AG08395 (cell line): ENCODE measurements at places on chromosomes 6 and 20.

- DNase-seq: no peak
These were observed 116.6 kb upstream of the CST7 start for GRCh38 chr20:24832518-24832917.

DNA sequence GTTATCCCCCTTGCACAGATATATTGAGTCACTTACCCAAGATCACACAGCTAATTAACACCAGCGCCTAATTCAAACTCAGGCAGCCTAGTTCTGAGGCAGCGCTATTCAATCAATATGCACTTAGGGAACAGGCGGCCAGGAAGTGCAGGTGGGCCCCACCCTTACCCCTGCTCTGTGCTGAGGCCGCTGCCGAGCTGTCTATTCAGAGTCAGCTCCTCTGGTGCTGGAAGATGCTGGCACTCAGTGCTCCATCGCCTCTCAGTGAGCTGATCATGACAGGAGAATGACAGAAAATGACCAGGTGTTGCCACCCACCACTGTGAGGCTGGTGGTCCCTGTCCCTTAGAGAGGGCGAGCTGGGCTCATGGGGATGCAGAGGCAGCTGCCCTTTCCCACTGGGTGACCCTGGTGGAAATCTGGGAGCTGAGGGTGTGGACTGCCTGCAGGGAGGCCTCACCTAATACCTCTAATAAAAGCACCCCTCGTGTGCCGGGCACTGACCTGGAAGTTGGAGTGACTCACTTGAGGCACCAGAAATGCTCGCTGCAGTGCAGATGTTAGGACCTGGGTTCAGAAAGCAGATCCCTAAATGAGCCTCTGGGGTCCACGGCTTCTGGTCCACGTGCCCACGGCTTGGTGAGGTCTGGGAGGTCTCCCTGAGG is 42.5 kb upstream of the CD93 start:
- DNase-seq: no peak

DNA sequence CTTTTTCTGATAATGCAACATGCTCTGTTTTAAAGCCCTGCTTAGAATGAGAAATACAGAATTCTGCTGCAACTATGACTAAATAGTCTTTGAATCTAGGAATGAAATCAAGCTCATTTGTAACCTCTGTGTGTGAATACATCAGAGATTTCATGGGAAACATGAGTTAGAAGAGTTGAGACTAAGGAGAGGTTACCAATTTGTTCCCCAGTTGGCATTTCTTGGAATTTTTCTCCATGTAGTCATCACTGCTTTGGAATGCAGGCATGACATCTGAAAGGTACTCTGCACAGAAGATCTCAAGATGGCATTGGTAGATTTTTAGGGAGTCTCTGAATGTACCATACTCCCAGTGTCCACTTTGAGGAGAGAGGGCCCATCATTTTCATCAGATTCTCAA is 237.2 kb downstream of the TFAP2A start:
- no peak for DNase-seq

GRCh38 chr20:5656126-5656525 is 94.1 kb upstream of the SHLD1 start:
- DNase-seq: no peak

DNA sequence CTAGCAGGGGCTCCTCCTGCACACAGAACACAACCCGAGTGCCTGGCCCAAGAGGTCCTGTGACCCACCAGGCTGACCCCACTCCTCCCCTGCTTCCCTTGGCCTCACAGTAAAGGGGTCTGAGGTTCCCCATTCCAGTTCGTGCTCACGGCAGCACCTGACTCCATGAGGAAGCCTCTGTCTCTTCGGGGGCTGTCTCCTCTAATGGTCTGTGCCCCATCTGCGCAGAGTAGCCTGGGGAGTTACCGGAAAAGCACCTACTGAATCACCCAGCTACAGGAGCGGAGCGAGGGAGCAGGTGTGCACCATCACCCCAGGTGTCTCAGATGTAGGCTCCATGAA is 93.2 kb downstream of the ASXL1 start:
- DNase-seq: no peak

- DNase-seq: no peak
These were observed 56.6 kb downstream of the E2F3 start for GRCh38 chr6:20458027-20458894.

GRCh38 chr6:57262901-57263694 is 41.0 kb upstream of the RAB23 start:
- peak; percentile 64 for DNase-seq

DNA sequence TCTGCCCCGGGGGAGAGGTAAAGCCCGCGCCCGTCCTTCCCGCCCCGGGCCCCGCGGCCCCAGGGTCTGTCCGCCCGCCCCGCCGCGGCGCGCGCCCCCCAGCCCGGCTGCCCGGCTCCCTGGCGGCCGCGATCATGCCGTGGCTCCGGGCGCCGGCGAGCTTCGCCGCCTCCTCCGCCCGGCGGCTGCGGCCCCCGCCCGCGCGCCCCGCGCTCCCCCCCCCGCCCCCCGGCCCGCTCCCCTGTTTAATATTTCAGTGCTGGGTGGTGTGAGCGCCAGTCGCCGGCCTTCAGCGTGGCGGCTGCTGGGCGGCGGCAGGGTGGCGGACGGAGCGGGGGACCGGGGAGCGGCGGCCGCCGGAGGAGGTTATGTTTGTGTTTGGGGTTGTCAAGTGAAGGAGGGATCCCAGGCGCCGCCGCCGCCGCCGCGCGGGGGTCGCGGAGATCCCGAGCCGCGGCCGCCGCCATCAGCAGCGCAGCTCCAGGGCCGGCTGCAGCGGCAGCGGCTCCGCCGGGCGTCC is at the start of gene HIVEP1:
Gene HIVEP1, plus strand, starts transcription at position 275 of the 520 bp plus-strand sequence. CDS start 3,317 bp downstream, outside the sequence.
- peak; percentile 6 for DNase-seq

DNA sequence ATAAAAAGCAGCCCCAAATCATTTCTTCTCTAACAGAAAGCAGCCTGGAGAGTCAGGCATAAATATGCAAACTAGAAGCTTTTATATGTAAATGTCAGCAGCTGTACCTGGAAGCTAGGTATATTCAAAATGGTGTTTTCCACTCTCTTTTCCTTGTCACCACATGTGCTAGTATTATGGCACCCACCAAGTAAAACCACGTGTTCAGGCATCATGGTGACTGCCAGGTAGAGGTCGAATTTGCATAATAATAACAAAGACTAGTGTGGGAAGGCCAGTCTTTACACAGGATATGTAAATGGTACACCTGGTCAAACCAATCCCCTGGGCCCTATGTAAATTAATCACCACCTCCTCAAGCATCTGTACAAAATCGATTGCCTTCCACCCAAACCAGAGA is 124.0 kb downstream of the MMUT start:
- DNase-seq: no peak

- DNase-seq: no peak
These were observed 105.5 kb upstream of the BACH2 start for GRCh38 chr6:90401933-90402830.

- no peak for DNase-seq
These were observed 55.4 kb upstream of the RIPOR2 start for GRCh38 chr6:24990944-24991809.

DNA sequence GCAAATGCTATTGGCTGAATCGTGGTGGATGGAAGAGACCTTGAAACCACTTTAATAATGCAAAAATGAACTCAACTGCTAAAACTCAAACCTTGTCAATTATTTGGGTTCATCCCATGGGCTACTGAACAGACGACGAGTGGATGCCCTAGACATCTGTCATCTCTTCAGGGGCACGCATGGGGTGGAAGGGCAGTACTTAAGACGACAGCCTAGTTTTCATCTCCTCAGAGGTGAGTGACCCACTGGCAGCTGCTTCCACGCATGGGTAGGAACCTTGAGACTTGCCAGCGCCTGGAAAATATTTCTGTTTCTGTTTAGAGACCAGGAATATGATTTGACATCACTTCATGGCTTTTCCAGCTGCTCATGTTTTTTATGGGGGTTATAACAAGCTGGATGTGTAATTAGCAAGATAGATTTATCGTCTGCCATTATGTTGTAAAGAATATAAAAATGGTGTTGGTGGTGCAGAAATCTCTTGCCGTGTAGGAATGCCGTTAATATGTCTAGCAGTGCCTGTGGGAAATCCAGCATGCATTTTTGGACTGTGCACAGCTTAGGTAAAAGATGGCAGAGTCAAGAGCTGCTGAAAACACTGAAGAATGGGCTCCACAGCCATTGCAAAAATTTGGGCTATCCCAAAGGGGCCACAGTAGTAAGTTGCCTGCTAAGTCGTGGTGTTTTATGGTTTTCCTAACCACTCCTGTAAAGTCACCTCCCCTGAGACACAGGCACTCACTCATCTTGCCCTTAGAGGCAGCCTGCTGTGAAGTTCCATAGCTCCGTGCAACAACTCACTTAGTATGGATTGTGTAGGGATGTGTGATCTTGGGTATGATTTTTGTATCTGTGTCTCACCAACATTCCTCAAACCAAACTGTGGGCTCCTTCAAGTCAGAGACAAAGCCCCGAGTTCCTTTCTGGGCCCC is 203.3 kb downstream of the EYA2 start:
- DNase-seq: no peak

- peak; percentile 84 for DNase-seq
These were observed 68.4 kb downstream of the VEGFA start for GRCh38 chr6:43838276-43839036.

DNA sequence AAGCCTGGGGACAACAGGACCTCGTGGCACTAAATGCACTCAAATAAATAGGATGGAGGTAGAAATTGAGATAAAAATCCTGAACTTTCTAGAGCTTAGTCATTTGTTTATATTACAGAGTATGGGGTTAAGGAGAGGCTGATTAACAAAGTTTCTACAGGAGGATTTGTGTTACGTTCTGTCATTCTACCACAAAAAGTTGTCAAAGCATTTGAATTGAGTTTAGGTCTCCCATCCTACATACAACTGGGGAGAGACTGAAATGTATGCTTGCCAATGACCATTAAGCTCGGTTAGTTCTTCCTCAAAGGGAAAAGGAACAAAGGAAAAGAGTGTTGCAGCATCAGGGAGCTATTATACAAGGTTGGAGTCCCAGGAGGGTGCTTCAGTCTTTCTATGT is 597.9 kb downstream of the COL12A1 start:
- DNase-seq: no peak

- no peak for DNase-seq
These were observed 8.7 kb downstream of the PLCG1 start for GRCh38 chr20:41145821-41146620.

DNA sequence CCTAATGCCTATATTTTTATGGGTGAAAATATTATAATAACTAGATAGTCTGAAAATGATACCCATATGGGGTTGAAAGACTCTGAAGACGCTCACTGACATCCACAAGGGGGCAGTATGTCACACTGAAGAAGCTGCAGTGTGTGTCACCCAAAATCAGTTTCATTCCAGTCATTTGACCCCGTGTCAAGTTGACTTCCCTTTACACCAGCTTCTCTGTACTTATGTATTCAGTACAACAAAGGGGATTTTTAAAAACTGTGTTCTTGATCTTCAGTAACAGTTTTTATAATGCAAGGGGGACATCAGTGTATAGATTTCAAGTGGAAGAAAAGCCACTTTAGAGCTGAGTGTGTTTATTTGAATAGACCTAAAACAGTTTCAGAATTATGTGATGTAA is 19.3 kb downstream of the FAXC start:
- DNase-seq: peak; percentile 78

DNA sequence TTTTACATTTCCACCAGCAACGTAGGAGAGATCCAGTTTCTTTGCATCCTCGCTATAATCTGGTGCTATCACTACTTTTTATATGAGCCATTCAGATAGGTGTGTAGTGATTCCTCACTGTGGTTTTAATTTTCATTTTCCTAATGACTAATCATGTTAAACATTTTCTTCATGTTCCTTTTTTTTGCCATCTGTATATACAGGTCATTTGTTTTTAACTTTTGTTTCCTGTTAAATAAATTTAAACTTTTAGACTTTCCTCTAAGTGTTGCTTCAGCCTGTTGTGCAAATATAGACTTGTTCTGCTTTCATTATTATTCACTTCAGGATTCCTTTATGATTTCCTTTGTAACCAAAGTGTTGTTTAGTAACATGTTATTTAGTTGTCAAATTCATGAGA is 697.4 kb downstream of the PTPRT start:
- no peak for DNase-seq

GRCh38 chr20:53942472-53942816 is 128.0 kb downstream of the BCAS1 start:
- no peak for DNase-seq

GRCh38 chr6:134341999-134342567 is 24.2 kb upstream of the SGK1 start:
- DNase-seq: no peak

DNA sequence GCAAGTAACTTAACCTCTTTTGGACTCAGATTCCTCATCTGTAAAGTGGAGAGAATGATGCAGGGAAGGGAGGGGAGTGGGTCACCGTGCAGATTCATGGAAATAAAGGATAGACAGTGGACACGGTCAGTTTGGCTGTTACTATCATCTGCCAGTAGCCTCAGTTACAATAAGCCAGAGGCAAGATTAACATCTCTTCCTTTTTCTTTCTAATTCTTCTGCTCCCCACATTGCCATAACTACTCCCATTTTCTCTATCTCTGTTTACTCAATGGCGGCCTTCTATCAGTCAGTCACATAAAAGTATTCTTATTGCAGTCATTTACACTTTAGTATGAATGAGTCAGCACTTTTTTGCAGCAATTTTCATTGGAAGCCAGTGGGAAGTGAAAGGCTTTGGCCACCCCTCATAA is 49.2 kb downstream of the PPP1R16B start:
- no peak for DNase-seq

- DNase-seq: no peak
These were observed 21.9 kb upstream of the CCN6 start for GRCh38 chr6:112031960-112032359.

GRCh38 chr20:37845241-37845681 is 57.7 kb upstream of the VSTM2L start:
- no peak for DNase-seq

- DNase-seq: no peak
These were observed 113.5 kb upstream of the SLC24A3 start for GRCh38 chr20:19098806-19099578.

GRCh38 chr20:30602424-30602823 is 655.0 kb upstream of the DEFB115 start:
- no peak for DNase-seq

DNA sequence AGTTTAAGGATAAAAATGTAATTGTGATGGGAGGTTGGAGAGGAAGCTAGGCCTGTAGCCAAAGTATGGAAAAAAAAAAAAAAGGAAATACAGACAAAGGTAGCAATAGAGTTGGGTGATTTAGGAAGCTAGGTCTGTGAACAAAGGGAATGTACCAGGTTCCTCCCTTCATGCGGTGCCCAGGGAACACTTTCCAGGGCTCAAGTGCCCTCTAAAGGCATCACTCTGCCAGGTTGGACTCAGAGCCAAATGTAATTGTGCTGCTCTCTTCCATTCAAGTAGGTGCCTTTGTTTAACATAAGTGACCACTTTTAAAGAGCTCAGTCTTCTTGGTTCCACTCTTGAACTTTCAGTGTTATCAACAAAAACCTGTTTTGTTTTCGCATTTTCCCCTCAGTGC is 159.7 kb upstream of the AHI1 start:
- no peak for DNase-seq
